ENCODE measurements at places on chromosomes 4 and X.

DNA sequence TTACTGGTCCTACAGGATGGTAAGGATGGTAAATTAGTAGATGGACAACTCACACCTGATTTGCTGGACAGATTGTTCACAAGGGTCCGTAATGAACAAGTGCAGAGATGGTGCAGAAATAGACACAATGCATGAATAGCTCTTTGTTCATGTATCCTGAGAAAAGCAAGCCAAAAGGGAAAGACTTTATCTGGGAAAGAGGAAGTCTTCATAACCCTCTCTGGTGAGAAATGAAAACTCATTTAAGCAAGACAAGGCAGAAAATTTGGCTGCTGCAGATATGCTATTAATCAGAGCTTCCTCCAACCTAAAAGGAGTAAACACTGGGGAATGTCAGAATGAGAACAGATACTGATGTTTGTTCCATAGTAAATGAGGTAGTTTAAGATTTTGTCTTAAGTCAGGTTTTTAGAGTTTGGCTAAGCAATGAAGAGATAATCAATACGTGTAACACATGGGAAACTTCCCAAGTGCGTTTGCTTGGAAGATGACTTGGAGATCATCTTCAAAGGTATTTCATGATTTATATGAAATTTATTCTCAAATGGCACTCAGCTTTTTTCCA is 152.4 kb upstream of the BMPR1B start:
- no peak for DNase-seq

- DNase-seq = no peak
Measured at GRCh38 chr4:150600812-150601445, 19.0 kb downstream of the MAB21L2 start.

DNA sequence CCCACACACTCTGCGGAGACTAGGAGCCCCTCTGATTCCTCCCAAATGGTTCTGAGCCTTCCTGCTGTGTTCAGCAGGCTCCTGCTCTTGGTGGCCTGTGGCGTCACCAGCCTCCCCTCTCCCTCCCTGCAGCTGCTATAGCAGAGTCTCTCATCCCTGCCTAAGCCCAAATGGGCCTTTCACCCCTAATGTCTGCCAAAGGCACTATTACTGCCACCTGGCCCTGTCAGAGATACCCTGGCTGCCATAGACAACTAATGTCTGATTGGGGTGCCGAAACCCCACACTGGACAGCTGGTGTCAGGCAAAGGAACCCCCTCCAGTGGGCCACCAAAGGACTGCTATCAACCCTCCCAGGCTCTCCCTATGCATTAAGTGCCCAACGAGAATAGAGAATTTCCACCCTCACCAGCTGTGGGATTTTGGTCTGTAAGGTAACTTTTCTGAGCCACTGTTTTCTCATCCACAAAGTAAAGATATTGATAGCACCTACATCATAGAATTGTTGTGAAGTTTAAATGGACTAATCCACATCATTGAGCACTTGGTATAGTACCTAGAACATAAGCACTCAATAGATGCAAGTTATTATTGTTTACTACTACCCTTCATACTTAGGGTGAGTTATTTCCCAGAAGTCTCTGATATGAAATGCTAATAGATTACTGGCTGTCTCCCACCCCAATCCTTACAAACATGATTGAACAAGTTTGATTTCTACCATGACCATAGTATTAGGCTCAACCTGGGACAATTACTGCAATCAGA is 421.3 kb downstream of the MID1IP1 start:
- DNase-seq = no peak

DNA sequence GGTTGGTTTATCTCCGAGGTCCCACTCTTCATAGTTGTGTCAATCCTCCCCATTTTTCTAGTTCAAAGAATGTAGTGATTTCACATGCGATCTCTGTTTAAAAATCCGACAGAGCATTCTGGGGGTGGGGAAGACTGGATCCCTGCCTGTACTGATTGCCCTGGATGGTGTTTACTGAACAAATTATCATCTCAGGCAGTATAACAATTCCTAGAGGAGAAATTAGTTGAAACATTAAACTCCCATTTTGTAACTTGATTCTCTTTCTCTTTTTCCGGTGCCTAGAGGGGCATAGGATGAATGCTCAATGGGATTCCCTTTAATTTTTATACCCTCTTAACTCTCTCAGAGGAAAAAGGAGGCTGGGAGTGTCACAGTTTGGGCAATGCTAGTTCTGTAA is 10.0 kb upstream of the CWH43 start:
- DNase-seq = no peak

- peak; percentile 45 for DNase-seq
Measured at GRCh38 chr4:149203256-149204001, 612.2 kb downstream of the IQCM start.

DNA sequence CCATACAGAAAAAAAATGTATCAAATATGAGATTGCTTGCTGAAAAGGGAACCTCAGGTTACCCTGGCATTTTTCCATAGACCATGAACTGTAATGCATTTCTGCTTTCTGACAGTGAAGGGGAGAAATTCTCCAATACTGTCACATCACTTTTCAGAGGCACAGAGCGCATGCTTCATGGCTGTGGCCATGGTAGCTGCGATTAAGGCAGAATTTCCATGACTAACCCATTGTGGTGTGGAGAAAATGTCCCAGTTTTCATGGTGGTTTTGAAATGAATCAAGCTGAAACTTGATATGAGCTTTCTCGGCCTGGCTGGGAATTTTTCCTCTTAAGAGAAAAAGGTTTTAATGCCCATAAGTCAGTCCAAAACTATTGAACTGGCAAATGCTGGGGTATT is 39.5 kb upstream of the MAP3K15 start:
- peak; percentile 12 for DNase-seq

GRCh38 chr4:134365852-134366251 is 164.3 kb upstream of the PABPC4L start:
- DNase-seq = no peak

GRCh38 chrX:135535077-135535940 is 14.8 kb downstream of the INTS6L start:
- no peak for DNase-seq

GRCh38 chr4:165963621-165964020 is 90.6 kb downstream of the TLL1 start:
- DNase-seq = no peak

- DNase-seq = no peak
Measured at GRCh38 chr4:176432811-176433540, 113.2 kb downstream of the SPCS3 start.

DNA sequence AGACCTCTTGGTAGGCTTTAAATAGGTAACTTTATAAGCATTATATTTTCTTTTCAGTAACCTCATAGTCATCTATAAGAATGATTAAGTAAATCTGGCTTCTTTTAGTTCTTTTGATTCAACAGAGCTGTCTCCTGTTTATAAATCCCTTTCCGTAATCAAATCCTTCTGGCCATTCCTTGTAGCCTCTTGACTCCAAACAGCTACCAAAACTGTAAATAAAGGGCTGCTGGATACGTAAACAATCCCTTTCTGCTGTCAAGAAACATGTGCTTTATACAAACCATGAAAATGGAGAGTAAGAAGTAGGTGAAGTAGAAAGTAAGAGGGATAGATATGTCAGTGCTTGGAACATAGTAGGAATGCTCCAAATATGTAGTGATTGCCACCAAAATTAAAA is 183.2 kb upstream of the CASK start:
- no peak for DNase-seq

GRCh38 chr4:152894673-152895072 is 41.5 kb upstream of the FHDC1 start:
- DNase-seq = no peak

DNA sequence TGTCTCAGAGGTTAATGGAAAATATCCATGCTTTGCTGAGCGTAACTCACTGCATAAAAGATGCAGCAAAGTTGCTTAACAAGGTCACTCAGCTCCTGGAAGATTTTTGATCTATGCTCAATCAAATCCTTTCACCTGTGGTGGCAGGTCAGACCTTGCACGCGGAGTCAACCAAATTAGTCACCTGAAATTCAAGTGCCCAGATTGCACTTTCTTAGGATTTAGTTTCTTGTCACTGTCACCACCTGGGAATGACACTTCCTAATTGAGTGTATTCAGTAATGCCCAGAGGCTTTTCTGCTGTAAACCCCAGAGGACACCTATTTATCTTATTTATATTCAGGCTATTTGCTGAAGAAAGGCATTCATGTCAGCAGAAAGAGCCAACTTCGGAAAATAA is 215.8 kb upstream of the SMIM31 start:
- DNase-seq = no peak

DNA sequence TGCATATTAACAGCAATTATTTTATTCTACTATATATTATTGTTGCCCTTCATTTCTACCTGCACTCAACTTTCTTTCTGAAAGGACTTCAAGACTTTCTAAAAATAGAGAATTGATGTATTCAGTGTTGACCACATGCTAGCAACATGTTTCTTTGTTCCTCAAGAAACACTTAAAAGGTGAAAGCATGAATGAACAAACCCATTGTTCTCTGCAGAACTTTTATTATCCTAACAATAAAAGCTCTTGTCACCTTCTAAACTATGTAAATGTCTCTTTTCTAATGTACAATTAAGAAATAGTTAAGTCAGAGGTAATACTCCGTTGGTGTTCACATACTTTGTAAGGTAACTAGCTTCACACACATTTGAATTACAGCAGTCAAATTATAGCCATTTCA is 638.7 kb downstream of the FSTL5 start:
- DNase-seq = no peak

DNA sequence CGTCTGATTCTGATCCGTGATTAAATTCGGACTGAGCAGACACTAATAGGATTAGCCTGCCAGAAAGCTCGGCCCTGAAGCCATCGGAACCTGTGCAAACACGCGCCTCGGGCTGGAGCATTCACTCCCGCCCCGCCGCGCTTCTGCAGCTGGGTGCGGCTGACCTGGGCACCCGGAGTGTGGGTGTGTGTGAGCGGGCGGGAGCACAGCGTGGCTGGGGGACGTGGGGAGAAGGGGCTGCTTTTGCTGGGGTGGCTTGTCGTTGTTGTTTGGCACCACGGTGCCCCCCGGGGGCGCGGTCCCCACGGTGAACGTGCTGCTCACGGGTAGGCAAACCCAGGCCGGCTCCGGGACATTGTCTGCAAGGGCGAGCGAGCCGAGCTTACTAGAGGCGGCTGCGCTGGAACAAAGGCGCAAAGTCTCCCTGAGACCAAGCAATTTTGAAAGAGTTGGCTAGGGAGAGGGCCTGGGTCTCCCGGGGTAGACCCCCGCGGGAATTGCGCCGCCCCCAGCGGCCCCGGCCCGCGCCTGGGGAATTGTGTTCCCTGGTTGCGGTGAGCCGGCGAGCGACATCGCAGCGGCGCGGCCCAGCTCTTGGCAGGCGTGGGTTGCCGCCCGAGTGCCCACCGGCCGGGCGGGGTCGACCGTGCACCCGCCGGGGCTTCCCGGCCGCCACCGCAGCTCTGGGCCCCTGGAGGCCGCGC is 1.4 kb downstream of the MAMLD1 start:
- DNase-seq = peak; percentile 22

DNA sequence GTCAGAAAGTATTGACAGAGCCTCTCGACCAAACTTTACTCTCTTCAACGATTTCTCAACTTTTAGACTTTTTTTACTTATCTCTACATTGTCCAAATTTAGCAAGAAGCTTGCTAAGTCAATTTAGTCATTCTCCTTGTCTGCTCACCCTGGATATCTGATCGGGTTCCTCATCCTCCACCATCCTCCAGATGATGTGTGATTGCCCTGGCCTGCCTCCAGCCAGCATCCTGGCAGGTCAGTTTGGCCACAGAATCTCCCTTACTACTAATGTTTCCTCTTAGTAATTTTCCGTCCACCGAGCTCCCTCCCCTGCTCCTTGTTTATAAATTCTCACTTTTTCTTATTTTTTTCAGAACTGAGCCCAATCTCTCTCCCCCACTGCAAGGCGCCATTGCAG is 167.9 kb upstream of the ZFP42 start:
- DNase-seq = peak; percentile 7

GRCh38 chr4:25449270-25449669 is 72.2 kb downstream of the ANAPC4 start:
- peak; percentile 35 for DNase-seq

DNA sequence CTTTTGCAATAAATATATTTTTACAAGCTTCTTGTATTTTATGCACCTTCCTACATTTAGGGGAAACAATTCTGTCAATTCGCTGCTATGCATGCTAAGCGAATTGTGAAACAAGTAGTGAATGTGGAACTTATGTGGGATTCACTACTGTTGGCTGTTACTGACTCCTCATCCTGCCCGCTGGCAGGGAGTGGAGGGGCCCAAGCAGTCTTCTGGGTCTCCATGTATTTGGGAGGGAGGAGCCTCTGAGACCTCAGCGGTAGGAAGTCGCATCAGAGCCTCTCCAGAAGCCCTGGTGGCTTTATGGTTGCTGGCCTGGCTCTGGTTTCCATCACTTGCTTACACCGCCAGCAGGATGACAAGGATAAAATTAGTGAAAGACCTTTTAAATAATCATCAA is 3.7 kb upstream of the SETD7 start:
- no peak for DNase-seq

GRCh38 chr4:183940864-183941263 is 35.8 kb downstream of the STOX2 start:
- no peak for DNase-seq

GRCh38 chr4:98686043-98686707 is 27.8 kb upstream of the TSPAN5 start:
- no peak for DNase-seq

GRCh38 chr4:73740353-73740778 is at the start of gene CXCL8:
TSS of gene CXCL8 (plus strand) at chr4:73740569. CDS start at chr4:73740659, 90 bp downstream.
- DNase-seq = peak; percentile 76

DNA sequence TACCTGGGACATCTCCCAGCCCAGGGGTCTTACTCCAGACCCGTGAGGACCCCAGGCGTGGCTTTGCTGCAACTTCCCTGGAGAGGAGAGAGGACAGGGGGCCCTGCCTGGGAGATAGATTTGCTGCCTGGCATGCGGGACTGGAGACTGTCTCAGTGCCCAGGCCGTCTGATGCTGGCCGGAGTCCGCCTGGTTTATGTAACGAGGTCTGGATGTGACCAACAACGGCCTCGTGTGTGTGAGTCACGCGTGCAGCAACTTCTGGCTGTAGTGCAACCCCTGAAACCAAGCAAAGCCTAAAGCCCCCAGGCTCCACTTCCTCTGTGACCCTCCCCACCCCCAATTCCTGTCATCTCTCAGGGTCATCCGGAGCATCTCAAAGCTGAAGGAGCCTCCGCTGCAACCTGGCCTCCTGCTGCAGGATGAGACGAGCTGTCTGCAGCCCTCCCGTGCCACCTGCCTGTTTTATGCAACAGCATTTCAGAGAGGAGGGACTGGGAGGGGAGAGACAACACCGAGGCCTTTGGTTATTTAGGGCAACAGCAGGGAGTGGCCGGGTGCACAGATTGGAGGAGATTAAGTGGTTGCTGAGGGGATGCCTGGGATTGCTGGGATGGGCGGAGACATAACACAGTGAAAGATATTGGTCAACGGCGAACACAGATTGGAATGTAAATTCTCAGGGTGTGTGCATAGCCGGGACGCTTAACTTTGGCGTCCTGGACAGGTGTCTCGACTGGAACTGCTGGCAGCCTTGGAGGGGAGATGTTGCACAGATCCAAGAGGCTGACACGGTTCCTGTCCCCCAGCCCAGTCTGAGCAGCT is 16.0 kb downstream of the XG start:
- DNase-seq = peak; percentile 37

DNA sequence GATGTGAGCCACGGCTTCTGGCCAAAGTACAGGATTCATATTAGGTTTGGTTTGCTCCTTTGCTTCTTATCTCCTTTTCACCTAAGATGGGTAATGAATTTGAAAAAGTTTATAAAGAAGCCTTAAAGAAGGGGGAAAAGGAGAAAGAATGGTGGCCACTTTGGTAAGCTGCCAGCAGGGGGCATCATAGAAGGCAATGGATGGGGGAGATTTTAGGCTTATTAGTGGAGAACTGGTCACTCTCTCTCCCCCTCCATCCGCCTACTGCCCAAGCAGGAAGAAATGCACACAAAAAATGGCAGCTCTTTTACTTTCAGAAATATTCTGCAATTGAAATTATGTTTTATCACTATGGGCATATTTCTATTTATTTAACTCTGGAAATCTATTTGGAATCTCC is 32.0 kb downstream of the SPARCL1 start:
- no peak for DNase-seq

Data from MG63 (cell line).